ENCODE measurements at places on chromosomes 5 and 9.

DNA sequence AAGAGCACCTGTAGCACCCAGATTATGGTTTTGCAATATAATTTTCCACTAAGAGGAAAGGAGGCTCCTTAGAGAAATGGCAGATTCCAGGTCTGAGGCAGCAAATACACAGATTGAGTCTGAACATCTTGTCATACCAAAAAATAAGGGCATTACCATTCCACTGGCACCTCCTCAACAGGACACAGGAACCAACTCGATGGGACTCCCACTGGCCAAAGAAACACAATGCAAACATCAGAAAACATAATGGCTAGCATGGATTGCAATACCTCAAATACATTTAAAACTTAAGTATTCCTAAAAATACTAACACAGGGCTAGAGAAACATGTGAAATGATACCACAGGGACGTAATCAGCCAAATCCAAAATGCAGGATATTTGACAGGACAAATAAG, 12.4 kb upstream of the RANBP17 start:
- DNase-seq: no peak

DNA sequence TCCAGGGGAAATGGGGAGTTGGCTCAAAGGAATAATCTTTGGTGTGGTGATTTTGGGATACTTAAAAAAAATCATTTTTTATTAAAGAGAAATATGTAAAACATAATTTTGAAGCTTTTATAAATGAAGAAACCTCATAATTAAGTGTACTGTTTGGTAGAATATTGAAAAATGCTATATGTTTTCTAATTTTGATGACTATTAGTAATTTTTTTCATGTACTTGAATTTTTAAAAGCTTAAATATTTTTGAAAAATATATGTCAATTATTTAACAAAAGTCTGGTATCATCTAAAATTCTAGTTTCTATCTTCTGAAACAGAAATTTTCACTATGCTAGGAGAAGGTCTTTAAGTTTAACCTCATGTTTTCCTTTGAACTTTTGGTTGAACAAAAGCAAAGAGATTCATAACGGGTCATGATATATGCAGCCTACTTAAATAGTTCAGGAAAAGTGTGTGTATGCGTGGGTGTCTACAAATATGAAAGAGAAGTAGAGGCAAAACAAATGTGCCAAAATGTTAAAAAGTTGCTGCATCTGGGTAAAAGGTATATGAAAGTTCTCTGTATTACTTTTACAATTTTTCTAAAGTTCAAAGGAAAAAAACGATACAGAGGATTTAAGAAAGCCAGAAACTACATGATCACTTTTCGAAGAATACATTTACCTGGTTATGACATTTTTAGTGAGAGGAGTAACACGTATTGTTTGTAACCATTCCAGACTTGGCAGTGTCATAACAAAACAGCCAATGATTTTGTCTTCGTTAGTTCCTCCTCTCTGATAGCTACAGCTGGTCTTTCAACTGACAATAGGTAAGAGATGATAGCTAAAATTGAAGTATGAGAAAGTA, 117.3 kb upstream of the TNFAIP8 start:
- DNase-seq: no peak

DNA sequence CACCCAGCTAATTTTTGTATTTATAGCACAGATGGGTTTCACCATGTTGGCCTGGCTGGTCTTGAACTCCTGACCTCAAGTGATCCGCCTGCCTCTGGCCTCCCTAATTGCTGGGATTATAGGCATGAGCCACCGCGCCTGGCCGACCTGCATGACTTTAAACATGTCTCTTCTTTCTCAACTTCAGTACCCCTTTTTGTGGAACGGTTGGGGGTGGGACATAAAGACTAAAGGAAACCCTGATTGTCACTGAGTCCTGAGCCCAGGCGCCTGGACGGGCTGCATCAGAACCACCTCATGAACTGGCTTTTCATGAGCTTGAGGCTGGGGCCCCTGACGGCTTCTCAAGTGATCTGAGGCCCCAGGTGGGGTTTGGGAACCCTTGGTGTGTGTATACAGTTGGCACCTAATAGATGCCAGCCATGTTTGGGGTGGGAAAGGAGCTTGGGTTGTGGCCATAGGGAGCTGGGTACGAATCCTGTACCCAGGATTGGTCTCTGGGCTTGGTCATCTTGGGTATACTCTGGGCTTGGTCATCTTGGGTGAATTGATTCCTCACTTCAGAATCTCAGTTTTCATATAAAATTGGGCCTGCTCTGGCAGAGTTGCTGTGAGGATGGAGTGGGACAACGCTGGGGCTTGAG, 2.2 kb downstream of the GRK6 start:
- DNase-seq: no peak

DNA sequence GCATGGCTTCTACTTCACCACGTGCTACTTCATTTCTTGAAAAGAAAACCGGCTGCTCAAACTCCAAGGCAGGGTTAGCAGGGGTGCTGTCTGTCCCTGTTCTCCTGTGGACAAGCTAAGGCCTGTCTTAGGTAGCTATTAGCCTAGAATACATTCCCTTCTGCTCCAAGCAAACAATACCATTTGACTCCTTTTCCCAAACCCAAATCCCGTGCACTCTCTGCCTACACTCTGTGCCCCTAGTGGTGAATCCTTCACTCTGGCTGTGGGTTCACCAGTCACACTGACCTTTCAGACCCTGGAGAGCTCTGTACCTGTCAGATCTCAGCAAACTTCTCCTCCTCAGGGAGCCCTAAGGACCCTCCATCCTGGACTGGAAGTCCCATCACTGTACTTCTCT, 211.6 kb downstream of the SLIT3 start:
- no peak for DNase-seq

GRCh38 chr9:121213136-121213806, 11.6 kb upstream of the RAB14 start:
- peak; percentile 49 for DNase-seq

DNA sequence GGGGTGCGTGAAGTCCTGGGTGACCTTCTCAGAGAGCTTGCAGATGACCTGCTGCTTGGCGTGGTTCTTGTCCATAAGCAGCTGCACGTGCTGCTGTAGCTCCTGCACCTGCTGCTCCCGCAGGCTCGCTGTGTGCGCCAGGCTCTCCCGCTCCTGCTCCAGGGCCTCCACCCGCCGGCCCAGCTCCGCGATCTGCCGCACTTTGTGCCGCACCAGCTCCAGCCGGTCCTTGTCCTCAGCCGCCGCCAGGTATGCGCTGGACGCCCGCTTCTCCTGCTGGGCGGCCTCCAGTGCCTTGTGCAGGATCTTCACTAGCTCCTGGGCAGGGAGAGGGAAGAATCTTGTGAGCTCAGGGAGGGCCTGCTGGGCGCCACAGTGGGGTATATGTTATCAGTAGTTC, 28.5 kb upstream of the CORO2A start:
- DNase-seq: no peak

- DNase-seq: no peak
Measured at GRCh38 chr5:150904479-150905311, at the start of gene ZNF300. Gene ZNF300 (minus strand): TSS chr5:150904980. CDS start chr5:150903155, 1,825 bp downstream.

- no peak for DNase-seq
Measured at GRCh38 chr9:2181792-2182191, 166.6 kb downstream of the SMARCA2 start.

DNA sequence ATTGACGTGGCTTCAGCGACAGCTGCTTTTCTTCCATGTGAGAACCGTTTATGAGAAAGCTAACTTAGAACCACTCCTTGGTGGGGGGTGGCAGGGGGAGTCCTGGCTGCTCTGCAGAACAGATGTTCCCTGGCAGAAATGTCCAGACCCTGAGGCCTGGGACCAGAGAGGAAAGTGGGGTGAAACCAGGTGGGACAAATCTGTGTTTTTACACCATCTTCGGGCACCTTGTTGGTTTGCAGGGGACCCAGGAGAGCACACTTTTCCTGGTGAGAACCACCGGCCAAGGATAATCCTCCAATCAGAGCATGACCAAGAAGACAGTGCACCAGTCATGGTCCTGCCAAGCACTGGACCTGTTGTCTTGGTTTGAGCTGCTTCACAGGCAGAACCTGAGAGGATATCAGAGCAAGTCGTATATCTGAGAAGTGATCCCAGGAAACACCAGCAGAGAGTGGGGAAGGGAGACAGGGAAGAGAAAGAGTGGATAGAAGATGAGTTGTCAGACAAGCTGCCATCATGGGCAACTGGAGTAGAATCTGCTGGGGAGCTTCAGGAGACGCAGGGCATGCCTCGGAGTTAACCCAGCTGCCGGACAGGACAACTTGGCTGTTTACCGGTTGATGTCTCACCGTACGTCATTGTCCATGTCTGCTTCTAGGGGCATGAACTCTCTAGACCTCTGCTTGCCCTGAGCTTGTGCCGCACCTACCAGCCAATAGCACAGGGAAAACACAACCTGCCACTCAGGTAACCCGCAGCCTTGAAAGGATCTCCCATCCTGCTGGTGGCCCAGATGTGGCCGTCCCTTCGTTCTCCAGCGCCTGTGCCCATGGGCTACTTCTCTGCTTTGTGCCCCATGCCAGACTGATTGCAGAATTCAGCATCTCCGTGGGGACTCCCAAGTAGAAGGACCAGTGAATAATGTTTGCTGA, 178.4 kb upstream of the MVB12B start:
- no peak for DNase-seq

DNA sequence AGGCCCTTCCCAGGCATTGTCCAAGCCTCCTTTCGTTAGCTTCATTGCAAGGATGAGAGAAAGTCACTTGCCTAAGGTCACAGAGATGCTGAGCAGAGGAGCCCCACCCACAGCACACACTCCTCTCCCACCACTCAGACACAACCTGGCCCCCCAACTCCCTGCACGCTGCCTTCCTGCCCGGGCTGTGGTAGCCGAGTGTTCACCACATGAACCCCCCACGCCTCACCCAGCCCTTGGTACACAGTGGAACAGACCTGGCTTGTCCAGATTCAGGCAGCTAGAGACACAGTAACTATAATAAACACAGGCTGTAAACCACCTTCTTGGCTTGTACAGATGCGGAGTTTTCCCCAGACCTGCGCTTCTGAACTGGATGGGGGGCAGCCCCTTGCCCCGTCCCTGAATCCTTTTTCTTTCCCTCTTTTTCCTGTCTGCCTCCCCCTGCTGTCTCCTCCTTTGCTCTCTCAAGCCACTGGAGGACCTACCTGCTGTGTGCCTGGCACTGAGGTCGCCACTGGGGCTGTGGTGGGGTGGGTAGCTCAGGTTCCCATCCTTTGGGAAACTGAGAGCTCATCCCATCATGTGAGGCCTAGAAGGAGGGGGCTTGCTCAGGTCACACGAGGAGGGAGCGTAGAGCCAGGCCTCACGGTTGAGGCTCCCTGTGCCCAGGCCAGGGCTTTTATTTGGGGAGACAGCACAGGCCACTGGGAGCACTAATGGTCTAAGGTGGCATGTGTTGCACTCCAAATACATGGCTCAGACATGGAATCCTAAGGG, 55.7 kb upstream of the SYNPO start:
- no peak for DNase-seq

- DNase-seq: no peak
Measured at GRCh38 chr5:119357270-119357669, 1.5 kb downstream of the TNFAIP8 start.

- no peak for DNase-seq
Measured at GRCh38 chr9:27440888-27441740, 83.0 kb upstream of the IFNK start.

DNA sequence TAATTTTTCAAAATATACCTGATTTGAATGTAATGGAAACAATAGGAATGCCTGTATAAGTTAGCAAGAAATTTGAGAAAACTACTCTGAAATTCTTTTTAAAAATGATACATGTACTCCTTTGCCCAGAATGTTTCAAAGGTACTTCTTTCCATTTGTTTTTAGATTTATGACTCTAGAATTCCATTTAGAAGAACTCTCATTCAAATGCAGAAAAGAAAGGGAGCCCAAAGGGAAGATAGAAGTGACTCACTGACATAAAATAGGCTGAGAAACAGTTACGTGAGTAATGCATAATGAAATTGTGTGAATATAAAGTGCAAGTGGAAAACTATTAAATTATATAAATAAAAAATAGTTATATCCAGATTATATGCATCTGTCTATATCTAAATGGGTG, 926.3 kb downstream of the TAF11L14 start:
- DNase-seq: no peak

GRCh38 chr5:108345541-108346171, 36.2 kb downstream of the FBXL17 start:
- DNase-seq: peak; percentile 38

- no peak for DNase-seq
Measured at GRCh38 chr9:121013911-121014310, 36.2 kb downstream of the C5 start.

- no peak for DNase-seq
Measured at GRCh38 chr9:134293031-134293521, 33.2 kb upstream of the RXRA start.

DNA sequence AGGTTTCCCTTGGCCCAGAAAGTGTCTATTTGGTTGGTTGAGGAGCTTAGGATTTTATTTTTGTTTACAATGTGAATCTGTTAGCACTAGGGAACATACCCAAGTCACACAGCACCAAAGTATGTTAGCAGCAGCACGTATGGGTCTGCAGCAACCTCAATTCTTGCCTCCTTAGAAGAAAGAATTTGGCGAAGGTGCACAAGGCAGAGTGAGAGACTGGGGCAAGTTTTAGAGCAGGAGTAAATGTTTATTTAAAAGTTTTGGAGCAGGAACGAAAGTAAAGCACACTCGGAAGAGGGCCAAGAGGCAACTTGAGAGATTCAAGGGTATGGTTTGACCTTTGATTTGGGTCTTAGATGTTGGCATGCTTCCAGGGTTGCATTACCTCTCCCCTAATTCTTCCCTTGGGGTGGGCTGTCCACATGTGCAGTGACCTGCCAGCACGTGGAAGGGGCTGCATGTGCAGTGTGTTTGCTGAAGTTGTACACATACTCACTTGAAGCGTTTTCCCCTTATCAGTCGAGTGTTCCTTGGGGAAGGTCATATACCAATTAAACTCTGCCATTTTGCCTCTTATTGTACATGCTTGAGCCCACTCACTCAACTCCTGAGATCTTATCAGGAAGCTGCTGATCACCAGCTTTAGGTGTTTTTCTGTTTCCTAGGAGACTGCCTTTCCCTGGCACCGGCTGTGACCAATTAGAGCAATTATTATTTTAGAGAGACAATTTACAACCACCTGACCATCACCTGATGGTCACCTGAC, 64.9 kb upstream of the SHC3 start:
- no peak for DNase-seq

DNA sequence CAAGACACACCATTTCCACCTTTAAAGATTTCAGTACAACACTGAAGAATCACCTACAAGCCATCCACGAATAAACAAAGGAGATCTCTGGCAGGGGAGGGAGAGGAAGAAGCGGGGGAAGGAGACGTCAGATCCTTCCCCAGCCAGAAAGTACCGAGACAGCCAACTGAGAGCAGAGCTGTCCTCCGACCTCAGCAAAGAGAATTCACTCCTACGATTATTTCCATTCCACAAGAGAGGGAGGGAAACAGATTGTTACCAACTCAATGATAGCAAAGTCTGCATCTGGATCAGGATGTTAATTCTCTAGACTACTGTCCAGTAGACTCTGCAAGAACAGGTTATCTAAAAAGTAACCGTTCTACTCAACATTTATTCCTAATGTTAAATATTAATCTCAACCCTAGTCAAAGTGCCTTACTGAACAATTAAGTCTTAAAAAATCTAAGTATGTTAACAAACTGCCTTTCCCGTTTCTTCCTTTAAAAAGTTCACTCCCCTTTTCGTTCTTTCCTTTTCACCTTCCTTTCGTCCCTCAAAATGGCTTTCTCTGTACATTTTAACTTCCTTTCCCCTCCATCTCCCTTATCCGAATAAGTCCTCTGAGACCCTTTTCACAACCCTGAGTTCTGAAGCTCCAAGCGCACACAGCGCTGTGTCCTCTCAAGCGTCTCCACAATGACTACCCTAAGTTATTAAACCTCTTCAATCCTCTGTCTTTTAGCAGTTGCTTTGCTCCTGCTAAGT, 1.4 kb downstream of the CHD1 start:
- no peak for DNase-seq
